ENCODE measurements at places on chromosomes 11 and 22.
A peak's percentile ranks its signal among the peaks of the same experiment; 100 is the strongest.

DNA sequence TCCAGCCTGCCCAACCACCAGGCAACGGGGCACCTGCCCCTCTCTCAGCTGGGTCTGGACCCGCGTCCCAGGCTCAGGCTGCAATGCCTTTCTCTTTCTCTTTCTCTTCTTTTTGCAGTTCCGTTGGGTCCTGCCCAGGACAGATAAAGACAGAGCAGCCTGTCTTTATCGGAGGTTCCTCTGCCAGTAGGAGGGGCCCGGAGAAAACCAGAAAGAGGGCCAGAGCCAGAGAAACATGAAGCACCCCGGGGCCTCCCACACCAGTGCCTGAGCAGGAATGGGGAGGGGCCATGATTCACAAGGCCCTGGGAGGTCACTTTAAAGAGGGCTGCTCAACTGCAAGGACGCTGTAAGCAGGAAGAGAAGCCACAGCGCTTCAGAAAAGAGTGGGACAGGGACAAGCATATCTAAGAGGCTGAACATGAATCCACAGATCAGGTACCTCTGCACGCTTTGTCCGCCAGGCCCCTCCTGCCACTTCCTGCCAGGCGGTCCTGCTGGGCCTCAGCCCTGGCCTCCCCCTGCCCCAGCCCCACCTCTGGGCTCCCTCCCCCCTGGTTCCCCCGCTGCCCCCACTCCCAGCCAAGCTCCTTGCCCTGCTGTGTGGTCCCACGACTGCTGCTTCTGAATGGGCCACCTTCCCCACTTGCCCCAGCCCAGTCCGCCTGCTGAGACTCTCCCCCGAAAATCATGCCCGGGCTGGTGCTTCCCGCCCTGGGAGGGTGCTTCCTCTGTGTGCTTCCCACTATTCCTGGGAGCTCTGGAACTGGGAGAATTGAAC, at the start of gene APOBEC3C:
TSS of gene APOBEC3C (plus strand) at position 316 of the 781 bp plus-strand sequence. CDS start at position 422, 106 bp downstream.
- DNase-seq: peak; percentile 91

- DNase-seq: no peak
Observed at GRCh38 chr11:64890522-64890939, 12.1 kb upstream of the EHD1 start.

- no peak for DNase-seq
Observed at GRCh38 chr22:46250783-46251125, 661 bp upstream of the CDPF1 start.

DNA sequence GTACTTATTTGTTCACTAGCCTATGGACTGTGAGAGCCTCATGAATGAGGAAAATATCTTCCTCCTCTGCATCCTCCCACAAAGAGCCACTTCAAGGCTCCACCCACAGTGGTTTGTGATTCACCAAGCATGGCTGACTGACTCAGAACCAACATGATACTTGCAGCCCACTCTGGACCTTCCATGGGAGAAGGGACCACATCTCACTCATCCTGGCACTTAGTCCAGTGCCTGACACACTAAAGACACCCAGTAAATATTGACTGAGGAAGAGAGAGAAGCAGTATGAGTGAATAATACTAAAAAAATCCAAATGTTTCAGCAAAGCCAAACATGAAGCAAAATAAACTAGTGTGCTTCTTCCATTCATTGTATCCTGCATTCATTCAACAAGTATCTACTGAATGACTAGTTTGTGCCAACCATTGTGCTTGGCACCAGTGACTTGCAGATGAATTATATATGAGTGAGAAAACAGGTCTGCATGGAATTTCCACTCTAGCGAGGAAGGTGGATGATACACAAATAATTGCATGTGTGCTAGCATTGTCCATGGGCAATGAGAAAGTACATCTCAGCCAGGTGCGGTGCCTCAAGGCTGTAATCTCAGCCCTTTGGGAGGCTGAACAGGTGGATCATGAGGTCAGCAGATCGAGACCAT, 54.9 kb upstream of the BLID start:
- peak; percentile 2 for DNase-seq
